Smooth muscle cell of the pulmonary artery (primary cell): ENCODE measurements at places on chromosomes 1 and 21. TPM values are rescaled to one million over a fixed set of nuclear protein-coding genes. Genes with fewer than 3 reads are reported as not detected.

The KLF17 gene
- 0.13 TPM in 2 replicates for total RNA-seq

The ST6GALNAC3 gene
- 0.26 and 0.36 TPM in 2 replicates for total RNA-seq

The AXDND1 gene
- total RNA-seq: 0.07 TPM in 1 of 2 replicates, not detected in the other

The CA6 gene
- not detected in 2 replicates for total RNA-seq

The SH2D1B gene
- total RNA-seq: not detected in 2 replicates

The CCT3 gene
- total RNA-seq: 271 and 277 TPM in 2 replicates
